ENCODE measurements at places on chromosomes 3 and 15. TPM values are rescaled to one million over a fixed set of nuclear protein-coding genes. Genes with fewer than 3 reads are reported as not detected.

DNA sequence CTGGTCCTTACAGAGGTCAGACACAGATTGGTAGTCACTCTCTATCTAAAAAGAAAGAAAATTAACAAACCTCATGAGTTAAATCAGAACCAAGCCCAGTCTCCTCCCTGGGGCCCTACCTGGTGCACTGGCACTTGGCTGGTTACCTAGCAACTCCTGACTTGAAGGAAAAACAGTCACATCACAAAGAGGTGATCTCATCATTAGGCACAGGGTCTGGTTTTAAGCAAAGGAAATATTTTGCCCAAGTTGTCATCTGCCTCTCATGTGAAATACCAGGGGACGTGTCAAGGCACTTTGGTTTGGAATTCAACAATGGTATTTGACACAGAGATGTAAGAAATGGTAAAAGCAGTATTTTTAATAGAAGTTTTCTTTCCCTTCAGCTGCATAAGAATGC lies 47.7 kb upstream of the FMN1 start:
- peak; percentile 56 for DNase-seq

DNA sequence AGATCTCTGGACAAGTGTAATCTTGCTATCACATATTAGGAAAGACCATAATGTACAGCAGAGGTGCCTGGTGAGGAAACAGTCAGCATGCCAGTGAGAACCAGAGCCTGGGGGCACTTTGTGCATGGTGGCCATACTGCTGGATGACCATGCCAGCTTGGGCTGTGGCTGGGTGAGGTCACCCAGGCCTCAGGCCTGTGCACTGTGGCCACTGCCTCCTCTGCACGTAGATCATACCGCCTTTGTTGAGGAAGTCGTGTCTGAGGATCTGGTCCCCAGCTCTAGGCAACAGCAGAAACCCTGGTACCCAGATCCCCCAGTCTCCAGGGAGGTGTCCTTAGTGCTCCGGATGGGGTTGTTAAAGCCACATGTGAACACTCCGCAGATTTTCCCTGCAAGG lies 38.9 kb downstream of the ZNF710 start:
- DNase-seq: no peak

DNA sequence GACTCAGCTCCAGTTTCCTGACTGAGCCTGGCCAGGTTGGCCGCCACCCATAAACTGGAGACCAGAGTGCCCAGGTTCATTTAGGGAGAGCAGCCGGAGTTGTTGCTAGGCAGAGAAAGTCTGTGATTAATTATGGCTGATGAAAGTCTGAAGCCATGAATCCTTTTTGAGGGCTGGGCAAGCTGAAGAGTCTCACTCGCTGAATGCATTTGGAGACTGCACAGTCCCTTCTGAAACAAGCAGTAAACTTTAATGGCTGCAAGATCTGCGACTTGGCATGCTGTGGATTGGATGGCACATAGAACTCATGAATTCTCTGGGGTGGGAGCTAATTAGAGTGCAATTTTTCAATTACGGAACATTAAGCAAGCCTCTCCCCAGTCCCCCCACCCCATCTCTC lies 282.1 kb downstream of the RPLP1 start:
- DNase-seq: no peak

DNA sequence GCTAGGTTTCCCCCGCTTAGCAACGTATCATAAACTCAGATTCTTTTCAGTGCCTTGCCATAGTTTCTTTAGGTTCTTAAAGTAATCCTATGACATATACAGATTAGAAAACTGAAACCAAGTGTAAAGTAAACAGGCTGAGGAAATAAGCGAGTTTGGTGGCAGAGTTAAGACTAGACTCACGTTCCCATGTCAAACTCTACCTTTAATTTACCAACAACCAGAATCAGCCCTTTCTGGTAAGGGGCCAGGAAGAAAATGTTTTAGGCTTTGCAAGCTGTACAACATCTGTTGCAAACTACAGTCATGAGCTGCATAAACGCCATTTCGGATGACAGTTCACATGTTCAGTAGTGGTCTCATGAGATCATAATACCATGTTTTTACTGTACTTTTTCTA lies 128.0 kb upstream of the PRICKLE2 start:
- DNase-seq: no peak

NR1I2 gene
- 0.40 TPM for total RNA-seq

SLC2A2 gene
- not detected for total RNA-seq

TMOD2 gene
- total RNA-seq: 6.9 TPM

Data from activated CD4-positive, alpha-beta T cell treated with anti-CD3 and anti-CD28 coated beads for 36 hours (primary cell).